ENCODE measurements at places on chromosomes 1 and 21. TPM values are rescaled to one million over a fixed set of nuclear protein-coding genes. Genes with fewer than 3 reads are reported as not detected.

PLA2G2D gene
- not detected for total RNA-seq

MRPL20 gene
- total RNA-seq: 84.2 TPM

OR6N1 gene
- not detected for total RNA-seq

GRCh38 chr1:56147459-56147858 is 431.9 kb downstream of the PLPP3 start:
- no peak for DNase-seq

DNA sequence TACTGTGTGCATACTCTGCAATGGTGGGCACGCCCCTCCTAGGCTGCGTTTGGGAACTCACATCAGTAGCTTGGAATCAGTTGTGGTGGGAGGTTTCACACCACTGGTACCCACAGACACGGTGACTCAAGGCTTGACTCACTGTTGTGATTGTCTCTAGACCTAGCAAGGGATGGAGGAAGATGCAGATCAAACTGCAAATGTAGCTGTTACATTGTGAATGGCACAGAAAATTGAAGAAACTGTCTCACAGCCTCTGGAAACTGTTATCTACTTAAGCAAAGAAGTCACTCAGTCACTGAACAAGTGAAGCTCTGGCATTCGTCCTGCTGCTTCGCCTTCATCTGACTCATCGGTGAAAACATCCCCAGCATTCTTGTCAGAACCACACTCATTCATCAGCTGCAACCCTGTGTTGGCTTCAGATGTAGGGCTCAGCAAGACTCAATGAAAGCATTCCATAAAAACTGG is 59.5 kb downstream of the POFUT2 start:
- DNase-seq: peak; percentile 56

DNA sequence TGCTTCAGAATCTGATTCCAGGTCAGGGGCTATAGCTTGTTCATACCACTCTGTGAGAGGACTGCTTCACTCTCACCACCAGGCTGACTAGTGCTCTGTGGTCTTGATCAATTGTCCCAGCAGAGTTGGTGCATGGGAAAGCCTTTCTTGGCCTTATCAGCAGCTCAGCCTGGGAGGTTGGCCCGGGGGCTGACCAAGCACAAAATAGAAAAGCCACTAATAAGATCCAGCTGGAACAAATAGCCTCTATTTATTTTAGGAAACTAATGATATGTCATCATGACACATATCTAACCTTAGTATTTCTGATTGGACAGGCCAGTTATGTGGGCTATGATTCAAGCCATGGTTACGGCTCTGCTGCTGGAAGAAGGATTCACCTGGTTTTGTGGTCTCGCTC is 134.2 kb downstream of the GDAP2 start:
- no peak for DNase-seq

DNA sequence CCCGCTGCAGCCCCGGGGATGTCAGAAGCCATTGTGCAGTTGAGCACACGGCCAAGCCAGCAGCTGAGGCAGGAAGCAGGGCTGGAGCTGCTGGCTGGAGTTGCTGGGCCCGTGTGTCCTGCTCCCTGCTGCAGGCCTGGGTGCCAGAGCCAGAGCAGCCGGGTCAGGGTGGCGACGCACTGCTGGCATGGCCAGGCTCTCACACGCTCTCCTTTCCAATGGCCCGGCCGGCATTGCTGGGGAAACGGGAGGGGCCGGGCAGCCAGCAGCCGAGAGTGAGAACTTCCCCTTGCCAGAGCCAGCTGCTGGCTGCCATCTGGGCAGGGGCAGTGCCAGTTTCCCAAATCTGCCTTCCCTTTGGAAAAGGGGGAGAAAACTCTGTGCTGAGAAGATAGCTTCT is 82.4 kb upstream of the PROX1 start:
- no peak for DNase-seq

GRCh38 chr1:234539666-234540403 is 60.9 kb upstream of the TARBP1 start:
- no peak for DNase-seq

DNA sequence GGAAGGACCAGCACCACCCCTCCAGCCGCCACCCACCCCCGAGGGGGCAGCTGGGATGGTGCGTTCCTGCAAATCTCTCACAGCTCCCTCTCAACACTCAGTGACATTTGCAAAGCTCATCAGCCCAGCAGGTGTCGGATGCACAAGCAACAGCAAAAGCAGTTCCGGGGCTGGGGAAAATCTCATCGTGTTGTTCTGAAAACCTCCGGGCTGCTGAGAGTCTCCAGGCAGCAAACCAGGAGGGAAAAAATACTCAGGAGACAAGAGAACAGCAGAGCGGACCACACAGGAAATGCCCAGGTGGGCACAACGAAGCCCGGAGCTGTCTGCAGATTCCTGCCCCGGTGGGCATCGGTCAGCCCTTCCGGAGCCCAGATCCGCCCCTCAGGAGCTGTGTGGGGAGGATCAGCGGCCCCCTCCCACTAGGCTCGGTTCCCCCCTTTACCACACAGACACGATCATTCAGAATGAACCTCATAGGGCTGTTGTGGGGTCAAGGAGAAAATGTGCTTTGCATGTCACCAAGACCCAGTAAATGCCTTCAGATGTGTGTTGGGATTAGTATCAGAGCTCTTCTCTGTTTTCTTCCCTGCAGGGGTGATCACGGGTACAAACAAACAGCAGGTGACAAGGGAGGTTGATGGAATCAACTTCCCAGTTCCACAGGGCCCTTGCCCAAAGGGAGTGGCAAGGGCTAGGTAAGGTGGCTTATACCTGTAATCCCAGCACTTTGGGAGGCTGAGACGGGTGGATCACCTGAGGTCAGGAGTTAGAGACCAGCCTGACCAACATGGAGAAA is 127.0 kb upstream of the TIAM1 start:
- no peak for DNase-seq

DNA sequence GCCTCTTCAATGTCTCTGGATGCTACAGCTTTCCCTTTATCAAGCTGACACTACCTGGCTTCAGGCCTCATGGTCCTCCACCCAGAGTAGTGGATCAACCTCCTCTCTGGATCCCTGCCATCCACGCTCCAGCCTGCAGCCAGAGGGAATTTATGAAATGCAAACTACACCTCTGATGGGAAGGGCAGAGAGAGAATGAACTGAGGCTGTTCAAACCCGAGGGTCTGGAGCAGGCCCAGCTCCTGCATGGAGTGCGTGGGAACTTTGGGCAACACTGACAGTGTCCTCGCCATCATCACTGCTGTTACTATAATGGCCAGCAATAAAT is 157.8 kb downstream of the TRABD2B start:
- no peak for DNase-seq

- DNase-seq: peak; percentile 65
These were observed 80.5 kb downstream of the MIS18A start for GRCh38 chr21:32198384-32198783.

DNA sequence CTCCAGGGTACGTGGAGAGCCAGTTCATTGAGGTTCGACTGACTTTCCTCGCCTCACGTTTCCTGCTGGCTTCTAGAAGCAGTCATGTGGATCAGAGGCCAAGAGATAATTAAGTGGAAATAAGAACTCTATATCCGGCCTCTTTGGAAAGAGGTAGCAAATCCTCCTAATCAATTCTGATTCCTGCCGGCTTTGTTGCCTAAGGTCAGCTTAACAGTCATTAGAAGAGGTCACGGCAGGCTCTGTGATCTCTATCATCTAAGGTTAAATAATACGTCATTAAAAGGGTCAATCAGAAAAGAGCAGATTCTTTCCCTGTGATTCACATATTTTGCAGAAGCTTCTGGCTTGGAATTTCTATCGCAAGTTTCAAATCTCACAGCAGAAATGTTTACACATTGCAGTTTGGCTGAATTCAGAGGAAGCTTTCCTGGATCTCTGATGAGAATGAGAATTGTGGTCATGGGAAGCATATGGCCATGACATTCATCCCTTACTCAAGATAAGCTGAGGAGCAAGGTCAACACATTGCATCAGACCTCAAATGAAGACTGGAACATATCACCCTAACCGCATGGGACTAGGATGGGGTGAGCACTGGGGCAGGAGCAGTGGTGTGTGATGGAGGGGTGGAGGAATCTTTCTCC is 189.4 kb downstream of the PBX1 start:
- DNase-seq: no peak
